ENCODE measurements at places on chromosomes 2 and 18. TPM values are rescaled to one million over a fixed set of nuclear protein-coding genes. Genes with fewer than 3 reads are reported as not detected.
A peak's percentile ranks its signal among the peaks of the same experiment; 100 is the strongest.

DNA sequence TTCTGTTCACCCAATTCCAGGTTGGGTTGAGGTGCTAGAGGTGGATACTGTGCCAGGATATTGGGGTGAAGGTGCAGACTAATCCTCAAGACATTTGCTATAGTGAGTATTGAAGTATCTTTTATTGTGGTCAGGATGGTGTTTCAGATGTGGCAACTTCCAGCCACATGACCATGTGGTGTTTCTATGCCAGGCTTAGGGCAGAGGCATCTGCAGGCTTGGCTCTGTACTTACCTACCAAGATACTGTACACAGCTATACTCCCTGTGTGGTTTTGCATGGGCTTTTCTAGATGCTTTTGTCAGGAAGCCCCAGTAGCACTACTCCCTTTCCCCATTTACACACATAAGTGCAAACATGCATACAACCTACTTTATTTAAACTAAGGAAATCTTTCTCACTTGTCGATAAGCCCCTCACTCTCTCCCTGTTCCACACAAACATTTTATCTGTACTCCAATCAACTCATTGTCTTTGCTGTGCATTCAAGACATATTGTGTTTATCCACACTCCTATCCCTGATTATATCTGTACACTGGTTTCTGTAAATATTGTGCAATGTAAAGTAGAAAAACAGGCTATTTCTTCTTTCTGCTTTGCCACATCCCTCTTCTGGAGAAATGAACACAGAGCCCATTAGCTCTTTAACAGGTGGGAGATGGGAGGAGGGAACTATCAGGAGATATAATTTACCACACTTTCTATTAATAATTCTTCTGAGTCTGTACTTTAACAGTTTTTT is 12.3 kb downstream of the ARL6IP6 start:
- peaks cover 4% of the 10 kb centered on the region for H3K36me3 ChIP-seq
- H3K4me1 ChIP-seq, result peaks cover 10% of the 10 kb centered on the region
- H3K27ac ChIP-seq, result no peak overlapping the region
- H3K4me3 ChIP-seq, result no peak overlapping the region

GRCh38 chr2:33628031-33628827 is 29.1 kb upstream of the FAM98A start:
- no peaks in the 10 kb centered on the region for H3K4me1 ChIP-seq
- no peaks in the 10 kb centered on the region for H3K36me3 ChIP-seq
- H3K4me3 ChIP-seq, result no peak overlapping the region
- DNase-seq, result no peak
- no peak overlapping the region for H3K27ac ChIP-seq

DNA sequence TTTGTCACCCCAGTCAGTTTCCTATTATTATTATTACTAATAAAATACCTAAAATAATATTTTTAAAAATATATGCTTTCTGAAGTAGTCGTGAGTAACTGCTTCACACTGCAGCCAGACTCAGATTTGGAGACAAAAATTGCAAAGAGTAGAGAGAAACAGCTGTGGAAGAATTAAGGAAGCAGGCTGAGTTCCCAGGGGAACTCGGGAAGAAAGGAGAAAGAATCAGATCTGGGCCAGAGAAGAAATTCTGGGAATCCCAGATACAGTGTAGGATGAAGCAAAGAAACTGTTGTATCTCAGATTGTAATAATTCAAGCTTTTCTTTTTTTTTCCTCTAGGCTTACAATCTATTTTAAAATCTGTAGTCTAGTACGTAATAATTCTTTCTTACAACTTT is 182.3 kb downstream of the FTCDNL1 start:
- no peak overlapping the region for H3K27ac ChIP-seq
- no peak for DNase-seq
- peaks cover 90% of the 10 kb centered on the region for H3K27me3 ChIP-seq
- no peaks in the 10 kb centered on the region for H3K36me3 ChIP-seq
- no peaks in the 10 kb centered on the region for H3K4me1 ChIP-seq

DNA sequence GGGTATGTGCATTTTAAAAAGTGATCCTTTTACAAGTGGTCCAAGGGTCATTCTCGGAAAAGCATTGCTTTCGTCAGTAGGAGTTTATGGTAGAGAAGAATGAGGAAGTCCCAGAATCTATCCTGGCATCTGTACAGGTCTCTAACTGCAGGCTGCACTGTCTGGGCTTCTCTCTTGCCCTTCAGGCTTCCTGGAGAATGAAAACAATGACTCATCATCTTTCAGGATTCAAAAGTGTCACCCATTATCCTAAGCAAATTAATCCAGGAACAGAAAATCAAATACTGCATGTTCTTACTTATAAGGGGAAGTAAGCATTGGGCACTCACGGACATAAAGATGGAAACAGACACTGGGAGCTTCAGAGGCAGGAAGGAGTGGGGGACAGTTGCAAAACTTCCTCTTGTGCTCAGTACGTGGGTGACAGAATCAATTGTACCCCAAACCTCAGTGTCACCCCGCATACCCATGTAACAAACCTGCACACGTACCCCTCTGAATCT is 60.2 kb upstream of the TXNDC2 start:
- peaks cover 35% of the 10 kb centered on the region for H3K4me1 ChIP-seq
- DNase-seq, result peak; percentile 92
- peaks cover 6% of the 10 kb centered on the region for H3K36me3 ChIP-seq
- peak overlapping the region; percentile 11 for H3K4me3 ChIP-seq

TUBA3E gene
- not detected for total RNA-seq

DNA sequence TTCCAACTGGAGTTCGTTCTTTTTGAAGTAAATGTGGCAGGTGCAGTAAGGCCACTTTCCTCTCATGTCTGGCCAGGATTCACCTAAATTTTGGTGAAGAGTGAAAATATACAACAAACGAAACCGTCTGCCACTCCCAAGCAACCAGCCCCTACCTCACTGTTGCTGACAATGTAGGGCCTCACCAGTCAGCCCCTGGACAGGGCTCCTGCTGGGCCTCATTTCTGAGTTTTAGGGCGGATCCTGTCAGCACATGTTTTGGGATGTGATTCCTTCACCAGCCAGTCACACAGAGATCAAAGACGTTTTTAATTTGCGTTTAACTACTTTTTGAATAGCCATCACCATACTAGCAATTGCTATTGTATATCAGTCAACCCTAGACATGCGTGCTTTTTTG is 185.0 kb downstream of the WDR7 start:
- H3K4me3 ChIP-seq, result no peak overlapping the region
- no peaks in the 10 kb centered on the region for H3K4me1 ChIP-seq
- H3K27ac ChIP-seq, result no peak overlapping the region
- peaks cover 6% of the 10 kb centered on the region for H3K36me3 ChIP-seq

DNA sequence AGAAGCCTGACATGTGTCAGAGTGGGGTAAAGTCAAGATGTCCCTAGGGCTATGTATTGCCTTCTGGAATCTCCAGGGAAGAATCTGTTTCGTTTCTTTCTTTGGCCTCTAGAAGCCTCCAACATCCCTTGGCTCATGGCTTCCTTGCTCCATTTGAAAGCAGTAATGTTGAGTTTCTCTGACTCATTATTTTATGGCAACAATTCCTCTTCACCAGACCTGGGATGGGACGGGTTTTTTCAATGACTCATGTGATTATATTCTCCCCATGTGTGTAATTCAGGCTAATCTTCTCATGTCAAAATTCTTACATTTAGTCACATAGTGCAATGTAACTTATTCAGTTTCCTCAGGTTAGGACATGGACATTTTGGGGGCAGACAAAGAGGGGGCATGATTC is 1038.6 kb downstream of the CBLN2 start:
- no peaks in the 10 kb centered on the region for H3K36me3 ChIP-seq
- H3K4me3 ChIP-seq, result no peak overlapping the region
- no peak overlapping the region for H3K27ac ChIP-seq
- H3K4me1 ChIP-seq, result peaks cover 10% of the 10 kb centered on the region
- H3K27me3 ChIP-seq, result no peaks in the 10 kb centered on the region
- no peak for DNase-seq

GRCh38 chr2:200351815-200352214 is 45.3 kb downstream of the SPATS2L start:
- H3K36me3 ChIP-seq, result no peaks in the 10 kb centered on the region
- no peak overlapping the region for H3K4me3 ChIP-seq
- H3K27ac ChIP-seq, result peak overlapping the region; percentile 75
- no peaks in the 10 kb centered on the region for H3K27me3 ChIP-seq
- H3K4me1 ChIP-seq, result peaks cover 23% of the 10 kb centered on the region

GPR45 gene
- total RNA-seq, result not detected

C2orf66 gene
- total RNA-seq, result 0.98 TPM

HOXD12 gene
- not detected for total RNA-seq

DNA sequence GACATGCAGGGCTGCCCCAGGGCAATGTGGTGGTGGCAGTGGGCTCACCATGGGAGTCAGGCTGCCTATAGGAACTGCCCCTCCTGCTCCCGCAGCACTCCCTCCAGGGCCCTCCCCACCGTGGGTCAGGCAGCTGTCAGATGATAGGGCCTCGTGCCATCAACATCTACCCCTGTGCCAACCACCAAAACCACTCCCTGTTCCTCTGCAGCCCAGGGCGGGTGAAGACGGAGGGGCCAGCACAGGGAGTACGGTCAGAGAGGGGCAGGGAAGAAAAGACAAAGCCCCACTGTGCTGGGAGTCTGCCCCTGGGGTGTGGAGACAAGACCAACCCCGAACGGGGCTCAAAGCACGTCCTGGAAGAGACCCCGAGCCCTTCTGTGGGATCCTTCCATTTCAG is 97.4 kb downstream of the TNS1 start:
- H3K36me3 ChIP-seq, result no peaks in the 10 kb centered on the region
- DNase-seq, result no peak
- H3K4me1 ChIP-seq, result no peaks in the 10 kb centered on the region
- peaks cover 15% of the 10 kb centered on the region for H3K27me3 ChIP-seq

GRCh38 chr18:33898427-33898826 is 320.4 kb downstream of the ASXL3 start:
- H3K4me3 ChIP-seq, result no peak overlapping the region
- no peaks in the 10 kb centered on the region for H3K27me3 ChIP-seq
- no peaks in the 10 kb centered on the region for H3K36me3 ChIP-seq
- H3K27ac ChIP-seq, result no peak overlapping the region
- DNase-seq, result no peak

- H3K4me1 ChIP-seq, result no peaks in the 10 kb centered on the region
- no peak overlapping the region for H3K27ac ChIP-seq
- no peak for DNase-seq
- no peak overlapping the region for H3K4me3 ChIP-seq
- H3K27me3 ChIP-seq, result no peaks in the 10 kb centered on the region
- H3K36me3 ChIP-seq, result no peaks in the 10 kb centered on the region
These were observed 685.7 kb downstream of the GALR1 start for GRCh38 chr18:77935342-77935741.

DNA sequence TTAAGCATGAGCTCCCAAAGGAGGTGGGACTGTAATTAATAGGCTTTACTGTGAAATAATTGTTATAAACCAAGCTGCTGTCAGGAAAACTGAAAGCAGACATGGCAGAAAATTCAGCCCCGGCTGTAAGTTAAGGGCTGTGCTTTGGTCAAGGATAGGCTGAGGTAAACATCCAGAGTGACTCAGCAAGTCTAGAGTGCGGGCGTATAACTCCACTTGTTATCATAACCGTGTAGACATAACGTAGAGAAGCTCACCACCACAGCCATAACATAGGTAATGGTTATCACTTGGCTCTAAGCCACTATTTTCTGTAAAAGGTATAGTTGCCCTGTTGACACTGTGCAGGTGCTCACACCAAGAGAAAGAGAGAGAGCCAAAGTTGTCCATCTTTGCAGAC is 316.8 kb downstream of the DCDC2C start:
- no peak overlapping the region for H3K4me3 ChIP-seq
- H3K27ac ChIP-seq, result no peak overlapping the region
- no peaks in the 10 kb centered on the region for H3K27me3 ChIP-seq
- no peak for DNase-seq
- no peaks in the 10 kb centered on the region for H3K36me3 ChIP-seq
- H3K4me1 ChIP-seq, result peaks cover 5% of the 10 kb centered on the region

DNA sequence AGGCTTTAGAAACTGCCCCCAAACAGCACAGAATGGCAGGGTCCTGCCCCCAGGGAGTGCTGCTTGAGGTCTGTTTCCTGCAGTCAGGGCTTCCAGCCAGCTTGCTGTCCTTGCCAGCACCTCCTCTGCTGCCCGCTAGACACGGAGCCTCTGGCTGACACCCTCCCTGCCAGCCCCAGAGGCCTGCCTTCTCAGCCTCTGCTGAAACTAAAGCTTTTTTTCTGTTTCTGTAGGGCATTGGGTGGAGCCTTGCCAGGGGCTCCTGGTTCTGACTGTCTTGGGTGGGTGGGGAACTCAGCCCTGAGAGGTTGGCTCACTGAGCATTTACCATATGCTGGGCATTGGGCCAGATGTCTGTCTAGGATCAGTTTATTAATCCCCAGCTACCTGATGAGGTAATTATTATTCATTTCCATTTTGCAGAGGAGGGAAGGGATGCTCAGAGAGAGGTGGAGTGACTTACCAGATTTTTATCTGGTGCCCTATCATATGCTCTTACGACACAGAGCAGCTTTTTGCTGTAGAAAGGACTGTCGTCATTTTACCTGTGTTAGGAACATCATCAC is 35.4 kb downstream of the INPP4A start:
- peak; percentile 89 for DNase-seq
- H3K27ac ChIP-seq, result peak overlapping the region; percentile 27
- peaks cover 36% of the 10 kb centered on the region for H3K4me1 ChIP-seq
- H3K4me3 ChIP-seq, result no peak overlapping the region

SGPP2 gene
- 47.4 TPM for total RNA-seq

GRCh38 chr2:172677363-172677762 is 58.3 kb upstream of the RAPGEF4 start:
- H3K4me3 ChIP-seq, result no peak overlapping the region
- peak overlapping the region; percentile 81 for H3K27ac ChIP-seq
- peak; percentile 56 for DNase-seq
- H3K36me3 ChIP-seq, result no peaks in the 10 kb centered on the region
- H3K4me1 ChIP-seq, result peaks cover 28% of the 10 kb centered on the region

DNA sequence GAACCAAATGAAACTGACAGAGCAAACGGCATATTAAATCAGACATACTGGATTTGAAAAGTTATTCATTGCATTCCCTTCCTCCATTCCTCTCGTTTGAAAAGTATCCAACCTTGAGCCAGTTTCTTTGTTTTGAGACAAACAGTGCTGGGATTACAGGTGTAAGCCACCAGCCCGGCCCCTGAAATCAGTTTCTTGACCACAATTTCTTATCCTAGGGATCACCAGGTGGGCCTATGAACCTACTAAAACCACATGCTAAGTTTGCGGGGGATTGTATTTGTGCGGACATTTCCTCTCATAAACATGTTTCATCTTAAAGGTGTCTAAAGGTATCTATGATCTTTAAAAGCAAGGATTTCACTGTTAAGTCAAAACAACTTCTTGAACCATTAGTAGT is 11.6 kb downstream of the PTPN2 start:
- H3K4me3 ChIP-seq, result no peak overlapping the region
- no peaks in the 10 kb centered on the region for H3K27me3 ChIP-seq
- H3K27ac ChIP-seq, result no peak overlapping the region
- no peak for DNase-seq

GRCh38 chr2:237072067-237072931 is 13.4 kb upstream of the COPS8 start:
- no peak overlapping the region for H3K27ac ChIP-seq
- H3K4me1 ChIP-seq, result peaks cover 8% of the 10 kb centered on the region
- no peaks in the 10 kb centered on the region for H3K36me3 ChIP-seq
- no peaks in the 10 kb centered on the region for H3K27me3 ChIP-seq
- DNase-seq, result peak; percentile 59
- H3K4me3 ChIP-seq, result no peak overlapping the region

- H3K27me3 ChIP-seq, result no peaks in the 10 kb centered on the region
- H3K4me1 ChIP-seq, result peaks cover 7% of the 10 kb centered on the region
- H3K4me3 ChIP-seq, result no peak overlapping the region
- H3K27ac ChIP-seq, result no peak overlapping the region
- no peaks in the 10 kb centered on the region for H3K36me3 ChIP-seq
These were observed 2.8 kb upstream of the KLHL30 start for GRCh38 chr2:238135601-238136150.

GRCh38 chr2:240925191-240925567 is 19.0 kb downstream of the CROCC2 start:
- H3K36me3 ChIP-seq, result no peaks in the 10 kb centered on the region
- H3K27me3 ChIP-seq, result peaks cover 17% of the 10 kb centered on the region
- peaks cover 8% of the 10 kb centered on the region for H3K4me1 ChIP-seq
- H3K4me3 ChIP-seq, result no peak overlapping the region
- H3K27ac ChIP-seq, result no peak overlapping the region
